G401 (cell line): ENCODE measurements at places on chromosomes 5 and 9. TPM values are rescaled to one million over a fixed set of nuclear protein-coding genes. Genes with fewer than 3 reads are reported as not detected.

The ESM1 gene
- total RNA-seq = not detected in 2 replicates

The IL7R gene
- total RNA-seq = not detected in 2 replicates

The WDR36 gene
- 26.8 and 44.0 TPM in 2 replicates for total RNA-seq

The ACER2 gene
- 2.3 and 5.2 TPM in 2 replicates for total RNA-seq

GRCh38 chr5:1006656-1007071, 1.9 kb upstream of the NKD2 start:
- no peak for DNase-seq

DNA sequence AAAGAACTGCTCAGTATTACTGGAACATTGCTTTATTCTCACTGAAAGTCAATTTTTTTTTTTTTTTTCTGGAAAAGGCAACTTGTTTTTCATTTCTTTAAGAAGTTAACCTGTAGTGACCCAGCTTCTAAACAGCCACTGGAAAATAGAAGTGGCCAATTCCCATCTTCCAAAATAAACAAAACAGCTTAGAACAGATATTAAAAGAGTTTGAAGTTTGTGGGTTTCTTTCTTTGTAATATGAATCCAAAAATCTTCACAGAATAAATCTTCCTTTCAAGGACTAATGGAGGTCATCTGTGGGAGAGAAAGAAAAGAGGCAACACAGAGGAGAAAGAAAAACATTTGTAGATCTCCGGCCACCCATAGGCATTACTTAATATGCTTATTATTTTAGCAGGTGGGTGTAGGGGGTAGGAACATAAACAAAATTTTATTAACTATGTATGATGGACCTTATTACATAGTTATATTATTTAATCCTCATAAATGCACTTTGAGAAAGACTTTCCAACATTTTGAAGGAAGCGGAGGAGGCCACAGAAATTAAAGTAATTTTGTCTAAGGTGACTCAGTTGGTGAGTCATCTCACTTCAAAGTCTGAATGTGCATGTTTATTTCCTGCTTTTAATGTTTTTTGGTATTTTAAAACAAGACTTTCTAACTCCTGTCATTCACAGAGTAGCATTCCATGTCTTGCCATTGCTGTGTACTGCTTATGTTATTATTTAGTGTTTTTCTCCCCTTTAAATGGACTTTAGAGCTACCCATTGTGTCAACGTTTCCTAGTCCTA, 1791.8 kb upstream of the WWC1 start:
- DNase-seq = no peak

- no peak for DNase-seq
These were observed 34.3 kb downstream of the ITK start for GRCh38 chr5:157214861-157215513.

GRCh38 chr9:99486684-99487083, 264.6 kb downstream of the SEC61B start:
- DNase-seq = no peak

GRCh38 chr5:148928141-148928540, 101.7 kb downstream of the ADRB2 start:
- DNase-seq = no peak

DNA sequence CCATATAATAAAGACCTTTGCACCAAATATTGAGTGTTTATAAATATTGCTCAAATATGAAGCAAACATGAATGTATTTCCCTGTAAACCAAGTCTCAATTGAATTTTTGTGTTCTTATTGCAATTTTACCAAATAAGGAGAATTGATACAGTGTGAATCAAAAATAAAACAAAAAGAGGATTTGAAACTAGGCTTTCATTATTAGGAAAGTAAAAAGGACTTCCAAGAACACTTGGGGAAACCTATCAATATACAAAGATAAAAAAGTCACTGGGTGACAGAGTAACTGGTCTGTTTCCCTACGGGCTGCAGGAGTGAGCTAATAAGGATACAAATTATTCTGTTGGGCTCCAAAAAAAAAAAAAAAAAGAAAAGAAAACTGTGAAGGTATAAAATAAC, 44.8 kb upstream of the SNX2 start:
- DNase-seq = no peak

DNA sequence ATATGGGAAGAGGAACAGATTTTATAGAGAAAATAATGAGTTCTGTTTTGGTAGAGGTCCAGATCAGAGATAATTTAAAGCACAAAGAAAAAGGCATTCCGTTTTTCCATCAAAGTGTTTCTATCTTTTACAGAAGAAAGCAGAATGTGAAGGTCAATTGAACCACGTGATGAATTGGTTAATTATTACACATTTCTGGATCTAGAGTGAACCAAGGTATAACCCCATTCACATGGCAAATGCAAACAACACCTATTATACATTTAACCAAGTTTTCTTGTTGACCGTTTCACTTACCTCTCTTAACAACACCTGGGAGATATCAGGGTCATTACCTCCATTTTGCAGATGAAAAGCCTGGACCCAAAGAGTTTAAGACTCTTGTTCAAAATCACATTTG, 34.9 kb upstream of the ZNF462 start:
- no peak for DNase-seq

- no peak for DNase-seq
These were observed 16.5 kb upstream of the TMEM171 start for GRCh38 chr5:73103870-73104299.

GRCh38 chr9:19033015-19033414, at the start of gene SAXO1:
Gene SAXO1 (minus strand): TSS chr9:19033209. CDS start chr9:19032908, 301 bp downstream.
- no peak for DNase-seq

DNA sequence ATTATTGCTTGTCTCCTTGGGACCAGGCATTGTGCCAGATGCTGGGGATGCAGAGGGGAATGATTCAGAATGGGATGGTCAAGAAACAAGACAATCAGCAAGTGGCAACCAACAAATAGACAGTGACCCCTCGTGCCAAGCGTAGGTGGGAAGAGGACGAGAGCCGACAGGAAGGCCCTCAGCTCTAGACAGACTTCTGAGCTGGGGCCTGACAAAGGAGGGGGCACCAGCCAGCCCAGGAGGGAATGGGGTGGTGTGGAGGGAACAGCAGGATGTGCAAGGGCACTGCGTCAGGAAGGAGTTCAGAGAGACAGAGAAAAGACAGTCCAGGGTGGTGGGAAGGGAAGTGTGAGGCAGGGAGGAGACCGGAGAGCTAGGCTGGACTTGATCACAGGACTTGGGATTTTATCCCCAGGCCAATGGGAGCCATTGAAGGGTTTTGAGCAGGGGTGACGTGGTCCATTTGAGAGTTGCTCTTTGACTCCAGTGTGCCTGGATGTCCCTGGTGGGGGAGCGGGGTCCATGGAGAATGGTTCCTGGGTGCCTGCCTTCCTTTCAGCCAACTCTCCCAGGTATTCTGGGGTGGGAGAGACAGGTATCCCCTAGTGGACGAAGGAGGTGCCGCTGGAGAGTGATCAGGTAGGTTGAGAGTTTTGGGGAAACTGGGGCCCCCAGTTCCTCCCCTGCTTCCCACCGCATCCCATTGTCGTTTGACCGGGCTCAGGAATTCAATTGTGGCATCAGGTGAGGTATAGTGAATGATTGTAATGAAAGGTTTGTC, 79.3 kb upstream of the ZNF618 start:
- no peak for DNase-seq

DNA sequence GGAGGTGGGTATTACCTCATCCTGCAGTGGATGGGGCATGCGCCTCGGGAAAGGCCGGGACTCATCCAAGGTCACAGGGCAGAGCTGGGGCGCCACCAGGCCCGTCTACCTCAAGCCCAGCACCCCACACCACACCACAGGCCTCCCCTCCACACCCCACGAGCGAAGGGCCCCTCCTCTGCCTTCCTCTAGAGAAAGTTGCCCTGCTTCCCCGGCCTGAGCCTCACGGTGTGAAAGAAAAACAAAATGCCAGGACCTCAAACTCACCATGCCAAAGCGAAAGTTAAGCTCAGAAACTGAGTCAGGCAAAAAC, 161.1 kb downstream of the COL23A1 start:
- DNase-seq = no peak

DNA sequence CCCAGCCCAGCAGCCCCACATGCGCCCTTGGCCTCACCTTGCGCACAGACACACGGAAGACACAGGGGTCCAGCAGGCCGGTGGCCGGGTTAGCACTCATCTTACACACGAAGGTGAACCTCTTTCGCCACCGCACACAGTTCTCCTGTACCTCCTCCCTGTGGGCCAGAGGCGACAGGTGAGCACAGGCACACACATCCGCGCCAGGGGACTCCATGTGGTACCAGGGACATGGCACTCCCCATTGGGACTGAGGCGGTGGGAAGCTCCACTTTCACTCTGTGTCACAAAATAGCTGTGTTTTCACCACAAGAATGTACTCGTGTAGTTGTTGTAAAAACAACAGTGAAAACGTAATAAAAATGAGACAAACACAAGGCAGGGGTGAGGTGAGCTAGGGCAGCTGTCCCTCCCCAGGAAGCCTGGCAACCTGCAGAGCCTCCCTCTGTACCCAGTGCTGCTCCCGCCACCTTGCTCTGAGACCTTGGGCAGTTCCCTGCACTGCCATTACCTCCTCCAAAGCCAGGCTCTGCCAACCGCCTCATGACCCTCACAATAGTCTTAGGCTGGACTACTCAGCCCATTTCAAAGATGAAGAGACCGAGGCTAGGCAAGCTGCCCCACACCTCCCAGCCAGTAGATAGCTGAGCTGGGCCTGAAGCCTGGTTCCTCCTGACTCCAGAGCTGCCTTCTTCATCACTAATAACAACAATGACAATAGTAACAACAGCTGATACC, 16.3 kb upstream of the DPM2 start:
- DNase-seq = no peak

- DNase-seq = no peak
These were observed 1.4 kb upstream of the LHFPL2 start for GRCh38 chr5:78649861-78650496.
